ENCODE measurements at places on chromosomes 6 and 20.

- no peak for DNase-seq
These were observed 5.3 kb downstream of the FBXO5 start for GRCh38 chr6:152977556-152977955.

- DNase-seq: no peak
These were observed 488.8 kb downstream of the CD83 start for GRCh38 chr6:14606353-14606752.

GRCh38 chr6:85078058-85078457, 313.7 kb upstream of the TBX18 start:
- DNase-seq: no peak

- DNase-seq: no peak
These were observed 162.5 kb downstream of the DLL1 start for GRCh38 chr6:170128346-170128745.

DNA sequence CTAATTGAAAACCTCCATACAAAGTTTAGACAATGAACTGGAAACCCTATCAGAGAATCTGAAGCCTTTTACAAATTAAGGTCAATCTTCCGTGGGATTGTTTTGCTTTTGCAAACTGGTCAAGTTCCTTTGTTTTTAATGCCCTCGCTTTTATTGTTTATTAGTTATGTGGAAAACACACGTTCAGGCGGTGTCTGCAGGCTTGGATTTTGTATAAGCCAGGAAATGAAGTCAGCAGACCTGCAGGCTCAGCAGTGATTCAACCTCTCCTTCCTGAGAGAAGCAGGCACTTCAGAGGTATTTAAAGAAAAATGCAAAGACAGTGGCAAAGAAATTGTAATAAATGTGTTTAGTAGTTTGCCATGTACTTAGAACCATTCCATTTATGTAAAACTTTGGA, 103.4 kb upstream of the PDE10A start:
- DNase-seq: no peak

- no peak for DNase-seq
These were observed 179.4 kb downstream of the RPS12 start for GRCh38 chr6:132993738-132994137.

- no peak for DNase-seq
These were observed 1.6 kb downstream of the HLA-DQB1 start for GRCh38 chr6:32664827-32665362.

GRCh38 chr20:59221049-59221706, 57.6 kb downstream of the ZNF831 start:
- no peak for DNase-seq

DNA sequence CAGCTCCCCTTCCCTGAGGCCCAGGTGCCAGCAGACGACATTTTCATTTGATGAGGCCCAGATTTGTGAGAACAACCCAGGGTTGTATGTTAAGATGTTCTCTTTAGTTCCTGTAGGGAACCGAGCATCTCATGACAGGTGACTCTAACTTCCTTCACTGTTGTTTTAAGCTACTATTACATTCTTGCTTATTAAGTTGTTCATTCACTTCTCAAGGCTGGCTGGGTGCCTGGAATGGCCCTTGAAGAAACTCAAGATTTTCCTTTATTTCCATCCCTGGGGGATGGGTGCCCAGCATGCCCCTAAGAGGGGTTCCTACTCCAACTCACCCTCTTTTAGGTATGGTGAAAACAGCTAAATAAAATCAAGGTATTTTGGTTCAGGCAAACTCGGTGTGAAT, 111.5 kb upstream of the SYNDIG1 start:
- no peak for DNase-seq

DNA sequence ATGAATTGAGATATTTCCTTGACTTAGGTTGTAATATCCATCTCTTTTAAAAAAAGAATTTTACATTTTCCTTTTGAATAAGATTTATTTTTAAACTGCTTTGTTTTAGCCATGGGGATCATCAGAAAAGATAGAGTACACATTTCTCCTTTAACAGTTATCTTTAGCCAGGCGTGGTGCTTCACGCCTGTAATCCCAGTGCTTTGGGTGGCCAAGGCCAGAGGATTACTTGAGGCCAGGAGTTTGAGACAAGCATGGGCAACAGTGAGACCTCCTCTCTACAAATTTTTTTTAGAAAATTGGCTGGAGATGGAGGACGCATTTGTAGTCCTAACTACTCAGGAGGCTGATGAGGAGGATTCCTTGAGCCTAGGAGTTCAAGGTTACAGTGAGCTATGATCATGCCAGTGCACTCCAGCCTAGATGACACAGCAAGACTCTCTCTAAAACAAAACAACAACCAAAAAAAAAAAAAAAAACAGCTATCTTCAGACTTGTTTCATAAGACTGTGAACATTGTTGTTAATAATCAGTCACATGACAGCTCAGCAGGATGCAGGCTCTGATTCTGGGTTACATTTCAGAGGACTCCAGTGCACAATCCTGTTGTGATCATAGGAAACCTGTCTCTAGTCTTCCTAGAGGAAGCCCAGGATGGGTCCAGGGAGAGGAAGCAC, 2.0 kb upstream of the SLC17A3 start:
- no peak for DNase-seq

DNA sequence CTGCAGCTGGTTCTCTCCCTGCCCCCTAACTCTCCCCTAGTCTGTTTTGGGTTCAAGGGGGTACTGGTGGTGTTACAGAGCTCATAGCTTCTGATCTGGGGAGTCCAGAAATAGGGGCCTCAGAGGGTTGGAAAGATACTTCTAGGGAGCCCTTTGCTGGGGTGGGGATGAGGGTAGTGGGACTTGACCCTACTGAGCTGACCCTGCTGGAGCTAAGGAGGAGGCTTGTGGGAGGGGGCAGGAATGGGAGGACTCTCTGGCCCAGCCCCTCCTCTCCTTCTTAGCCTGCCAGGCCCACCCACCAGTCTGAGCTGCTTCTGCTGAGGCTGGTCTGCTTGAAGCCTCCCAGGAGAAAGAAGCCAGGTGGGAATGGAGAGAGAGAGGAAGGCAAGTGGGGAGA, at the start of gene EGFL8:
EGFL8 (plus strand) TSS at position 301 of the 400 bp plus-strand sequence. CDS start 1,571 bp downstream, outside the sequence.
- DNase-seq: no peak

DNA sequence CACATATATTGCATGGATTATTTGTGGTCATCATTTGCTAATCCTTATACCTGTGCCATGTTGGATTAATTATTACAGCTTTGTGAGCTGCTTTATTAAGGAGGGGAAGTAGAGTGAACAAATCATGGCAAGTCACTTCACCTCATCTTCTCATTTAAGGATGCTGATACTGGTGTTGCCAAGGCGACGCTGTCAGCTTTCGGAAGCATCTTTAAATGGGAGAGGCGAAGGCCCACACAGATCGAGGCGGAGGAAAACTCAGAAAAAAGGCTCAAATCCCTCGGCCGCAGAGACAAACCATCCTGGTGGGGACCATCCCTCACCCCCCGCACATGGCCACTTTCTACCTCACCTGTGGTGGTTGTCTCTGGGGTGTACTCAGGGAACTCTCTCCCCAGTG, 34.8 kb downstream of the FAM110A start:
- no peak for DNase-seq

Measured in stimulated activated naive CD4-positive, alpha-beta T cell treated with Interleukin-2 at 50 U/mL for 16 hours (primary cell).